Activated T-helper 2 cell treated with anti-CD3 and anti-CD28 coated beads, Interferon-gamma antibody, Interleukin-2, Interleukin-4, amounts not matched to agents 10 μg/mL and 5 μg/mL and 100 μg/mL, durations not matched to agents 14 hours and 24 hours and 36 hours (primary cell): ENCODE measurements at places on chromosomes 6 and 20. TPM values are rescaled to one million over a fixed set of nuclear protein-coding genes. Genes with fewer than 3 reads are reported as not detected.

The OLIG3 gene
- not detected in 2 replicates for total RNA-seq

The VIP gene
- total RNA-seq = not detected in 2 replicates

The C4B gene
- total RNA-seq = 2.9 and 4.2 TPM in 2 replicates

The CST5 gene
- not detected in 2 replicates for total RNA-seq

The ANKRD66 gene
- total RNA-seq = not detected in 2 replicates

The ZNF334 gene
- total RNA-seq = 1.2 and 1.4 TPM in 2 replicates

The EYA2 gene
- not detected in 2 replicates for total RNA-seq

The SFTA2 gene
- total RNA-seq = not detected in 2 replicates

The SNPH gene
- total RNA-seq = 2.7 and 3.1 TPM in 2 replicates

The MOCS1 gene
- 1.2 and 1.6 TPM in 2 replicates for total RNA-seq

The NNAT gene
- not detected in 2 replicates for total RNA-seq

The PARD6B gene
- 4.7 and 5.7 TPM in 2 replicates for total RNA-seq

The CDK19 gene
- total RNA-seq = 19.0 and 22.6 TPM in 2 replicates

The GRM1 gene
- not detected in 2 replicates for total RNA-seq

The PTP4A1 gene
- total RNA-seq = 80.8 and 88.8 TPM in 2 replicates

The LST1 gene
- total RNA-seq = 10.2 and 14.6 TPM in 2 replicates

The COX7A2 gene
- 529 and 542 TPM in 2 replicates for total RNA-seq

The ANKEF1 gene
- 0.25 and 0.39 TPM in 2 replicates for total RNA-seq

The DLL1 gene
- total RNA-seq = not detected in 2 replicates

The DEFB124 gene
- total RNA-seq = not detected in 2 replicates

The CALHM4 gene
- total RNA-seq = not detected in 2 replicates

The HLA-DQB1 gene
- total RNA-seq = 1.6 and 2.7 TPM in 2 replicates

The PTCHD4 gene
- not detected in 2 replicates for total RNA-seq

The MEP1A gene
- not detected in 2 replicates for total RNA-seq

The MEI4 gene
- not detected in 2 replicates for total RNA-seq

The PNLDC1 gene
- 0.32 and 0.74 TPM in 2 replicates for total RNA-seq

The CASS4 gene
- total RNA-seq = 4.6 and 4.7 TPM in 2 replicates

The THBS2 gene
- not detected in 2 replicates for total RNA-seq

The CD40 gene
- total RNA-seq = 0.25 and 0.91 TPM in 2 replicates

The BLOC1S5 gene
- total RNA-seq = 21.2 and 25.4 TPM in 2 replicates

The GPX5 gene
- not detected in 2 replicates for total RNA-seq

The RAET1E gene
- not detected in 2 replicates for total RNA-seq

The THEMIS gene
- total RNA-seq = 10.2 and 10.3 TPM in 2 replicates

The C6orf118 gene
- total RNA-seq = not detected in 2 replicates

The NTSR1 gene
- total RNA-seq = not detected in 2 replicates

The SYTL3 gene
- total RNA-seq = 232 and 242 TPM in 2 replicates

The SS18L1 gene
- 26.0 and 30.7 TPM in 2 replicates for total RNA-seq

The TAAR5 gene
- total RNA-seq = not detected in 2 replicates

The COL9A1 gene
- total RNA-seq = not detected in 2 replicates

The DZANK1 gene
- total RNA-seq = 1.3 TPM in 2 replicates

The OGFRL1 gene
- 2.9 and 3.3 TPM in 2 replicates for total RNA-seq

The SOX4 gene
- 20.3 and 20.8 TPM in 2 replicates for total RNA-seq

The C20orf204 gene
- total RNA-seq = 3.8 and 4.3 TPM in 2 replicates

The IP6K3 gene
- total RNA-seq = not detected in 2 replicates

The HLA-DRB5 gene
- 10.6 and 12.6 TPM in 2 replicates for total RNA-seq

The SMIM29 gene
- 16.6 and 17.3 TPM in 2 replicates for total RNA-seq

The CRISP3 gene
- total RNA-seq = not detected in 2 replicates

The LRRC73 gene
- total RNA-seq = 0.11 and 0.21 TPM in 2 replicates

The PDCD2 gene
- 117 and 124 TPM in 2 replicates for total RNA-seq

The LY6G6F gene
- total RNA-seq = not detected in 2 replicates

The RAB32 gene
- 2.4 and 2.7 TPM in 2 replicates for total RNA-seq

The NOX3 gene
- total RNA-seq = not detected in 2 replicates

The TREML4 gene
- not detected in 2 replicates for total RNA-seq

The TRIM40 gene
- total RNA-seq = not detected in 2 replicates
